ENCODE measurements at places on chromosomes 13 and 19.

GRCh38 chr13:53301449-53301848, 272.8 kb downstream of the OLFM4 start:
- no peak for DNase-seq

GRCh38 chr19:32750441-32751055, 31.0 kb downstream of the TDRD12 start:
- DNase-seq, result no peak

- no peak for DNase-seq
These were observed 3.2 kb downstream of the MAB21L1 start for GRCh38 chr13:35473206-35473775.

DNA sequence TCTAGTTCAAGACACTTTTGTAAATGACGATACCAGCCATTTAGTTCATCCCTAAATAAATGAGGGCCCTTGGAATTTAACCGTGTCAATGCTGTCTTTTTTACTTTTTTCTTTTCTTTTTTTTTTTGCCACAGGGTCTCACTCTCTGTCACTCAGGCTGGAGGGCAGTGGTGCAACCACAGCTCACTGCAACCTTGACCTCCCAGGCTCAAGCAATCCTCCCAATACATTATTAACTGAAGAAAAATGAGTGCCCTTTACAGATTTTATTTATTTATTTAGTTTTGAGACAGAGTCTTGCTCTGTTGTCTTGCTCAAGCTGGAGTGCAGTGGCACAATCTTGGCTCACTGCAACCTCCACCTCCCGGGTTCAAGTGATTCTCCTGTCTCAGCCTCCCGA, 2.9 kb upstream of the MED4 start:
- DNase-seq, result no peak

All from stimulated activated CD8-positive, alpha-beta memory T cell treated with anti-CD3 and anti-CD28 coated beads, Interleukin-2, amount 100 ng/mL, for 48 hours (primary cell).